ENCODE measurements at places on chromosomes 6 and 20. TPM values are rescaled to one million over a fixed set of nuclear protein-coding genes. Genes with fewer than 3 reads are reported as not detected.
A peak's percentile ranks its signal among the peaks of the same experiment; 100 is the strongest.

Gene LY86
- total RNA-seq: 5.2 TPM

Gene LINC00237
- total RNA-seq: not detected

Gene SMOC2
- total RNA-seq: 3.9 TPM

DNA sequence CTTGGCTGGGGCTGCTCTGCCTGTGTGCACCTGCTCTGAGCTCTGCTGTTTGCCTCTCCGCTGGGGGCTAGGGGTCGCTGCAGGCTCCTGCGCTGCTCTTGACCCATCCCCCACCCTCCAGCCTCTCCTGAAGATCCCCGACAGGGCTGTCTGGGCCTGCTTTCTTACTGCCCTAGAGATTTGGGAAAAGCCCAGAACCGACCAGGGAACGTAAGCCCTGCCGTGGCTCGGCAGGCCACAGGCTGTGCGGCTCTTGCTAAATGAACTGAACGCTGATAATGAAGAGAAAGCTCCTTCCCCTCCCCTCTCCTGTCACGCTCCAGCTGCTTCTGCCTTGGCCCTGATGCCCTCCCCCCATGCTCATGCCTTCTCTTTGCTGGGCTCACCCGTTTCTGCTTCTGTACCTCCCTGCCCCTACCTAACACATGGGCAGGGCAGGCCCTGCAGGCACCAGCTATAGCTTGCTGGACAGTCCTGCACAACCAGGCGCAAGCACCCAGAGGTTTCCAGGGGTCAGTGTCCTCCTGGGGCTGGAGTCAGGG, 32.0 kb upstream of the PCMTD2 start:
- peaks cover 2% of the 10 kb centered on the region for H3K4me1 ChIP-seq
- DNase-seq: peak; percentile 50
- H3K4me3 ChIP-seq: no peak overlapping the region
- H3K27me3 ChIP-seq: no peaks in the 10 kb centered on the region
- H3K36me3 ChIP-seq: no peaks in the 10 kb centered on the region

DNA sequence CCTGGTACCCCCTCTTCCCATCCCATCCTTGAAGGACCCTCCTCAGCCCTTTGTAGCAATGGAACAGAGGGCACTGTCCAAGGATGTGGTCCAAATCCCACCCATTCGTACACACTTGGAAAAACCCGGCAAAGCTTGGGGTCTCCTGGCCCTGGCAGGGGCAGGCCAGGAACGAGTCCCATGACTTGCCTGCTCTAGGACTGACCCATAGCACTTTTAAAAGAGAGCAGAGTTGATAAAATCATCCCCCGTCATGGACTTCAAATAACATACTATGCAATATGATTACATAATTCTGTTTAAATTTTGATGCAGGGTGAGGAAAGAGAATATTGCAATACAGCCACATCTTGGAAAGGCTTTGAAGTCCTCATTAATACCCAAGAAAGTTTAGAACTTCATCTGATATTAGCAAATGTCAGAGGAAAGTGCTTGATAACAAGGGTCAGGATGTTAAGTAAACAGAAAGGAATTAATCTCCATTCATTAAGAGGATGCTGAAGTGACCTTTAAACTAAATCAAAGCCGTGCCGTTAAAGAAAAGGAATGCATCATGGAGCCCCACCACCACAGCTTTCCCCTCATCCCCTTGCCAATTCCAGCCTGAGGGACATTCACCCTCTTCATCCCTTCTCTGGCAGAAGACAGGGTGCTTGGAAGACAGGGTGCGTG, 60.7 kb upstream of the NXT1 start:
- H3K27ac ChIP-seq: no peak overlapping the region
- no peak overlapping the region for H3K4me3 ChIP-seq
- H3K36me3 ChIP-seq: no peaks in the 10 kb centered on the region
- peaks cover 8% of the 10 kb centered on the region for H3K4me1 ChIP-seq
- DNase-seq: peak; percentile 17
- no peaks in the 10 kb centered on the region for H3K27me3 ChIP-seq

DNA sequence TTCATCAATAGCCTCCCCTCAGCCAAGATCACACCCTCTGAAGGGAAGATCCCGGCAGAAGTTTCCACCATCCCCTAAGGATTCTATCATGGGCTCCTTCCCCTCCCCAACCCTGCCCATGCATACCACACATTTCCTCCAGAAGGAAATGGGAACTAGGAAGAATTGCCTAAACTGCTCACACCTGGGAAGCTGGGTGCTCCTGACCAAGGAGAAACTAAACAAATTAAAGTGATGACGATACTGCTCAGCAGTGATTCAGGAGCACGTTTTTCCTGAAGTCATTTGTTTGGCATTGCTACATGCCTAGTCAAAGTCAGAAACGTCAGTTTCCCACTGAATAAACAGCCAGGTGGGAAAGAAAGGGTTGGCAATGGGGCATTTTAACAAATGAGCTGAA, 136.1 kb upstream of the CDYL start:
- no peaks in the 10 kb centered on the region for H3K27me3 ChIP-seq
- H3K4me3 ChIP-seq: no peak overlapping the region
- no peak for DNase-seq

DNA sequence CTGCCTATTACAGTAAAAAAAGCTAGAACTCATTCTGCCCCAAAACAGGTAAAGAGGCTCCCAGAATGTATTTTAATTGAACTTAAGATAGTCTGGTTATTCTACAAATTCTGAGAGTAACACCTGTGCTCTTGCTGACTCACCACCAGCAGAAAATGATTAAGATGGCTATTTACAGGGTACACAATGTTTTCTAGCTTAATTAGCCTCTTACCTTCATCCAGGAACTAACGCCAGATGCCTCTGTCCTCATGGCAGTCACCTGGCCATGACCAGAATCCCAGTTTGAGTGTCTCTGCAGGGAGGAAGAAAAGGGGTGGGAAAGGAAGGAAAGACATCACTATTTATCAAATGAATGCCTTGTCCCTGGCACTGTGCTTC, 31.3 kb upstream of the PPP1R3G start:
- H3K36me3 ChIP-seq: no peaks in the 10 kb centered on the region
- H3K27ac ChIP-seq: no peak overlapping the region
- no peak for DNase-seq
- no peaks in the 10 kb centered on the region for H3K4me1 ChIP-seq
- H3K4me3 ChIP-seq: no peak overlapping the region

DNA sequence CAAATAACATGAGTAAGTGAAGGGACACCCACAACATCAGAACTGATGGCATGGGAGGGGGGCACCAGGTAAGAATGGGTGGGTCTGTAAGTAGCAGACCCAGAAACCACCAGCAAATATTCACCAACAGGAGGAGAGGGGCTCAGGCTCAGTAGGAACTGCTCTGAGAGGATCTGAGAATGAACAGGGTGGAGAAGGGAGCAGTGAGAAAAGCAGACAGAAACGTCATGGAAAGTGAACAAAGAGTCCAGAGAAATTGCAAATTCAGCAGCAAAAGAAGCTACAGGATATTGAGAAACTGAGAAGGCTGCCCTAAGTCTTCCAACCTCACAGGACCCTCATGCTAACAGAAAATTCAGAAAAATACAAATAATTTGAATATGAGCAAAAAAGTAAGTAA, 121.3 kb downstream of the KIF16B start:
- no peaks in the 10 kb centered on the region for H3K27me3 ChIP-seq
- no peaks in the 10 kb centered on the region for H3K4me1 ChIP-seq
- H3K27ac ChIP-seq: peak overlapping the region; percentile 40
- no peak overlapping the region for H3K4me3 ChIP-seq

- H3K27me3 ChIP-seq: no peaks in the 10 kb centered on the region
- no peak overlapping the region for H3K27ac ChIP-seq
- H3K36me3 ChIP-seq: no peaks in the 10 kb centered on the region
- no peak for DNase-seq
Observed at GRCh38 chr6:150076196-150076893, 7.4 kb upstream of the ULBP3 start.

GRCh38 chr6:5516036-5516435, 254.7 kb downstream of the FARS2 start:
- no peak for DNase-seq
- no peaks in the 10 kb centered on the region for H3K36me3 ChIP-seq
- no peak overlapping the region for H3K4me3 ChIP-seq
- H3K27me3 ChIP-seq: no peaks in the 10 kb centered on the region

All from lung (tissue), 17 donors.